ENCODE measurements at places on chromosomes 1 and 21.

GRCh38 chr1:58763214-58763613 lies 20.6 kb downstream of the JUN start:
- no peak for DNase-seq

- DNase-seq, result no peak
These were observed 50.4 kb upstream of the PTGFR start for GRCh38 chr1:78440381-78440793.

GRCh38 chr1:164719676-164720439 lies 160.9 kb downstream of the PBX1 start:
- DNase-seq, result no peak

GRCh38 chr1:39205781-39206464 lies 1.4 kb downstream of the MACF1 start:
- DNase-seq, result no peak

GRCh38 chr1:41487126-41488039 lies 2.9 kb upstream of the EDN2 start:
- no peak for DNase-seq
